ENCODE measurements at places on chromosomes 4 and X. TPM values are rescaled to one million over a fixed set of nuclear protein-coding genes. Genes with fewer than 3 reads are reported as not detected.

LINC00632 gene
- total RNA-seq = not detected

PSAPL1 gene
- not detected for total RNA-seq

GUCY1B1 gene
- 34.4 TPM for total RNA-seq

MXD4 gene
- 72.2 TPM for total RNA-seq

ABLIM2 gene
- 0.37 TPM for total RNA-seq

CLDN34 gene
- not detected for total RNA-seq

CPE gene
- total RNA-seq = 44.4 TPM

MAGEA4 gene
- not detected for total RNA-seq

HERC6 gene
- 6.5 TPM for total RNA-seq

Measured in G401 (cell line).